GM06990 (cell line): ENCODE measurements at places on chromosomes 2 and 18.
A peak's percentile ranks its signal among the peaks of the same experiment; 100 is the strongest.

GRCh38 chr2:46047290-46047689, 249.9 kb upstream of the EPAS1 start:
- no peak for DNase-seq

DNA sequence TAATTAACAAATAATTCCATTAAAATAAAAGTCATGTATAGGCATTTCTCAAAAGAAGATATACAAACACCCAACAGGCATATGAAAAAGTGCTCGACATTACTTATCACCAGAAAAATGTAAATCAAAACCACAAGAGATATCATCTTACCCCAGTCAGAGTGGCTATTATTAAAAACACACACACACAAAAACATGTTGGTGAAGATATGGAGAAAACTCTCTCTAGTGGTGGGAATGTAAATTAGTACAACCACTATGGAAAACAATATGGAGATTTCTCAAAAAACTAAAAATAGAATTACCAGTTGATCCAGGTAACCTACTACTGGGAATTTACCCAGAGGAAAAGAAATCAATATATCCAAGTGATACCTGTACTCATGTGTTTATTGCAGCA, 966.3 kb upstream of the POU3F3 start:
- DNase-seq = no peak

DNA sequence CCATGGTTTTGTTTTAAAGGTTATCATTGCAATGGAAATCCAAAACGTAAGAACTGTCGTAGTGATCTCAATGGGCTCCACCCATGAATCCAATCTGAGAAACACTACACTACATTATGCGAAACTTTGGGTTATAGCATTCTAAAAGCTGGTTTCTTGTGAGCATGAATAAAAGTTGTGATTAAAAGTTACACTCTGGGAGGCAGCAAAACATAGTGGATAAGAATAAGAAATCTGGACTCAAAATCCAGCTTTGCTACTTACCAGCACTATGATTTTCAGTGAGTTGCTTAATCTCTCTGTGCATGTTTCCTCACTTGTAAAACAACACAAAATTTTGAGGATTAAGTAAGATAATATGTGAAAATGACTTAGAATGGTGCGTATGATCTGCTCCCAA, 25.7 kb upstream of the THOC1 start:
- DNase-seq = no peak

GRCh38 chr2:44242904-44243303, 32.4 kb upstream of the SLC3A1 start:
- no peak for DNase-seq

GRCh38 chr2:160380611-160381010, 113.0 kb downstream of the RBMS1 start:
- no peak for DNase-seq

- DNase-seq = no peak
Observed at GRCh38 chr2:195863564-195863963, 205.1 kb downstream of the DNAH7 start.

- no peak for DNase-seq
Observed at GRCh38 chr2:111710613-111711012, 173.4 kb downstream of the ANAPC1 start.

GRCh38 chr2:232335859-232336215, 42.7 kb upstream of the ALPP start:
- DNase-seq = no peak

- no peak for DNase-seq
Observed at GRCh38 chr2:23691106-23691470, 235.8 kb downstream of the ATAD2B start.

DNA sequence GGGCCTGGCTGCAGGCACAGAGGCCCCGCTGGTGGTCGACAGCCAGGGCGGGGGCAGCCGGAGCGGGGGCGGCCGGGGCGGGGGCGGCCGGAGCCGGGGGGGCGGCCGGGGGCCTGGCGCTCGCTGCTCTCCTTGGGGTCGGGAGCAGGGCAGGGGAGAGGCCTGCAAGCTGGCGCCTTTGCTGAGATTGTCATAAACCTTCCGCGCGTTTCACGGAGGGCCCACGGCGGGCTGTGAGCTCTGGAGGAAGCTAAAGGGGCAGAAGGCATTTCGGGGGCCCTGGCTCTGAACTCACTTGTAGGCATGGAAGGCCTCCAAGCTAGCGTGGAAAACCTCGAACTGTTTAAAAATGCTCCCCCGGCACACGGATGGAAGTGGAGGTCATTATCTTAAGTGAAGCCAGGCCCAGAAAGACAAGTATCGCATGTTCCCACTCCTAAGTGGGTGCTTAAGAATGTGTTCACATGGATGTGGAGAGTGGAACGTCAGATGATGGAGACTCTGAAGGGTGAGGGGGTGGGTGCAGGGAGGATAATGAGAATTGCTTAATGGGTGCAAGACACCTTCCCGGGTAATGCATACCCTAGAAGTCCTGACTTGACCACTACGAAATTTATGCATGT, 629 bp downstream of the PRELID3A start:
- no peak for DNase-seq

DNA sequence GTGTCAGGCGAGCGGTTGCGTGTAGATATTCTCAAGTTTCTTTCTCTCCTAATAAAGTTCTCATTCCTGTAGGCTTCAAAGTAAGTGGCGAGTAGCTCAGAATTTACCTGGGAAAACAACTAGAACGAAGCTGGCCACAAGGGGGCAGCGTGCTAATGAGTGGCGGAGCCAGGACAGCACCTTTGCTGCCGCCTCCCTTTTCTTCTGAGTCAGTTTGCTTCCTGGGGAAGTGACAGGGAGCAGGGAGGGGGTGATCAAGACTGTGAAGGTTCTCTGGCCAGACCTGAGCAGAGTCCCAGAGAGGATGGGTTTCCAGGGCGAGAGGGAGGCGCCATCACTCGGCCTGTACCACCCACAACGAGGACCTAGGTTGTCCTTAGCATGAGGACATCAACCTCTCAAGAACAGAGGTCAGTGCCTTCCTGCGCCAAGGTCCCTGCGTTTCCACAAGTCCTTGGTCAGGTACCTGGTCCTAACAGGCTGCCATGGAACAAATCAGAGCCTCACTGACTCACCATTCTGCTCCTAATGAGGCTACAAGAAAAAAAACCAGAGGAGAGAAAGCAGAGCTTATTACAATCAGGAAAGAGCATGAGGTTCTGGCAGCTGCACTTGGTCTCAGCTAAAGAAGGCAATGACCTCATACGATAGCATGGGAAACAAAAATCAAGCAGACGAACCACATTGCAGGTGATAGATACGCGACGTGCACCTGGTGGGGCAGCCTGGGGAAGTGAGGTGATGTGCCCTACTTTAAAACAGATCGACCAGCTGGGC, 98.7 kb downstream of the PLB1 start:
- DNase-seq = peak; percentile 56

DNA sequence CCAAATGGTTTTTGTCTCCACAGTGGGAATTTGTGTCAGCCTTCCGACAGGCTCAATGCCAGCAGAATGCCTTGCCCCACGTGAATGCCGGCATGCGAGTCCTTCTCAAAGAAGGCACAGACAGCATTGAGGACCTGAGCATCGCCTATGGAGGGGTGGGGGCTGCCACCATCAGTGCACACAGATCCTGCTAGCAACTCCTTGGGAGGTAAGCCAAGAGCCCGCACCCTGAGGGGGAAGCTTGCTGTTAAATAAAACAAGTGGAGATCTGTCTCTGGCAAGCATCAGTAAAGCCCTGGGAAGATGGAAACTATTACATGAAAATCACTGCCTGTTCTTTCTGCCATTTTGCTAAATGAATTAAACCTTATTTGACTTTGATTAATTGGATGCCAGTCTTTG, 67.5 kb upstream of the BZW1 start:
- DNase-seq = no peak

DNA sequence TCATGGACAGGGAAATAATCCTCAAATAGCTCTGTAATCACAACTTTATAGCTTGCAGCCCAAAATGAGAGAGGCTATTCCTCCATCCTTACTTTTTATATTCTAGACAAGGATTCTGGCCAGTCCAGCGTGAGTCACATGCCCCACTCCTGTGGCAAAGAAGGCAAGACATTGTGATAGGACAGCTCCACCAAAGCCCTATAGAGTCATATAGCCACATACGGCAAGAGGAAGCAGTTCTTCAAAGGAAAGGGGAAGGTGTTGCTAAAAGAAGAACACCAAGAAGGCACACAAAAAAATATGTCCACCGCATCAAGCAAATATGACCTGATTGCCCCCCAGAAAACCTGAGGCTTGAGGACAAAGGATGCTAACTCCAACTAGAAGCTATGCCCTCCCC, 3.4 kb upstream of the GFPT1 start:
- DNase-seq = no peak

- DNase-seq = no peak
Observed at GRCh38 chr2:12313445-12314126, 403.1 kb upstream of the TRIB2 start.

GRCh38 chr18:79387615-79388014, 8.1 kb upstream of the NFATC1 start:
- DNase-seq = no peak

GRCh38 chr2:128914320-128914719, 595.7 kb upstream of the HS6ST1 start:
- DNase-seq = no peak

GRCh38 chr2:20643060-20643459, 7.8 kb downstream of the HS1BP3 start:
- DNase-seq = no peak

DNA sequence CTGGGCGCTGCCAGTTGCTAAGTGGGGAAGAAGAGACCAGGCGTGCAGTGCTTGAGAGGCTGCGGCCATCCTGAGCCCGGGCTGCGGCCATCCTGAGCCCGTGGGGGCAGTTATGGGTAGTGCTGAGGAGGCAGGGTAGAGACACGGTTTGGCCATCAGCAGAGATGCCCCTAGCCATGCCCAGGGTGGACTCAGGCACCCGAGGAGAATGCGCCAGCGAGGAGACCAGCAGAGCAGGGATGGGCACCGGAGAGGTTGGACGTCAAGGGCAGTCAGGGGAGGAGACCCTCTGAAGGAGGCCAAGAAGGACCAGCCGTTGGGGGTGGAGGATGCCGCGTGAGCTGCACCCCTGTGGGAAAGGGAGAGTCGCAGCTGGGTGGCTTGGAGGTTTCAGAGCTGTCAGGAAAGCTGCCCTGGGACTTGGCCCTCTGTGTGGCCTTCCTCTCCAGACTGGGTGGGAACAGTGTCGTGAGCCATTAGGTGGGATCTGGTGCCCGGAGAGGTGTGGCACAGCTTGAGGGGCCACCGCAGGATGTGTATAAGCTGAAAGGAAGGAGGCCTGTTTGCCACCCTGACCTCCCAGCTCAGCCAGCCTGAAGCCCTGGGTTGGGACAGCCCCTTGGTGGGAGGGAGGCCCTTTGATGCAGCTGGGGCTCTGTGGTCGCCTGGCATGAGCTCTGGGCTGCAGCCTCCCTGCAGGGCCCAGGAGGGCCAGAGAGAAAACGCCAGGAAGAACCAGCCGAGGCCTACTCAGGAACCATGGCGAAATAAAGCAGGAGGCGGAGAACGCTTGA, 56.0 kb downstream of the SH3BP4 start:
- DNase-seq = no peak

DNA sequence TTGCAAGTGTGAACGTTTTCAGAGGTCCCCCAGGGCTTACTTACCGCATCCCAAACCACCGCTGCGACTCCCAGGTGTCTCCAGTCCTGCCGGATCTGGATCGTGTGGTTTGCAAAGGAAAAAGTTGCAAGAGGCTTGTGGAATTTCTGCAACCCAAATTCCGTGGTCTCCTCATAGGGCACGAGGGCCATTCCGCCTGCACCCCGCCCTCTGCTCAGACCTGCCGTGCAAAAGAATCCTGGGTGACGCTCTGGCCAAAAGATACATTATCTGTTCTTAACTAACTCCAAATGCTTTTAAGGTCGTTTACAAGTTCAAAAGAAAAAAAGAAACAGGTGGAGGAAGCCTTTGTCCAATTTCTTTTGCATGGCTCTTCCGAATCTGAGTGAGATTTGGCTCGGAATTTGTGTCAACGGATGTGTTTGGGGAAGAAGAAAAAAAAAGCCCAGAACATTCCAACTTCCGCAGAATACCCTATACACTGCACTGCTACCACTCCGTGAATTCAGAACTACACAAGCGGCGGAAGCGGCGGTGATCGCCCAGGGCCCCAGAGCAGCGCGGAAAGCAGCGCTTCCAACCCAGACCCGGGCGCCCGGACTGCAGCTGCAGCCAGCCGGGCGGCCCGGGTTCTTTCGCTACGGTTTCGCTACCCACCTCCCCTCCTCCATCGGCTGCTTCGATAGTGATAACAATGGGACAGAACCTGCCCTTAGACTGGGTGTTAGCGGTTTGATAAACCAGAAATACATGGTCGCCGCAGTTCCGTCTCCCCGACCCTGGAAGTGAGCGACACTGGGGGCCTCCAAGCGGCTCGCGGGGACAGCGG, 795 bp downstream of the METTL21A start:
- DNase-seq = peak; percentile 84

- DNase-seq = no peak
Observed at GRCh38 chr18:22257022-22257543, 87.7 kb downstream of the GATA6 start.

DNA sequence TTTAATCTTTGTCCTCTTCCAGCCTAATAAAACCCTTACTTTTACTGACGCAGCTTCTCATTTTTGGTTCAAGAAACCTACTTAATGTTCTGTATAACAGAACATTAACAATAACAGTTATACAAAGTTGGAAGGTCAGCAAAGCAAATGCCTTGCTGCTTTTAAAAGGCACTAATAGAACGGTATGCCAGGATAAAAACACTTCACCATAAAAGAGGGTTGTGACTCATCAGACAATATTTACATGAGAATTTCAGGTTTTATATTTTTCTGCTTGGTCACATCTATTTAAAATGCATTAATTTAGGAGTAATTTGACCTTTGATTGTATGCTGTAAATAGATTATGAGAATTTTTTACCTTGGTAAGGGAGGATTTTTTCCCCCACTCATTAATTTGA, 3.0 kb downstream of the KLHL41 start:
- no peak for DNase-seq

DNA sequence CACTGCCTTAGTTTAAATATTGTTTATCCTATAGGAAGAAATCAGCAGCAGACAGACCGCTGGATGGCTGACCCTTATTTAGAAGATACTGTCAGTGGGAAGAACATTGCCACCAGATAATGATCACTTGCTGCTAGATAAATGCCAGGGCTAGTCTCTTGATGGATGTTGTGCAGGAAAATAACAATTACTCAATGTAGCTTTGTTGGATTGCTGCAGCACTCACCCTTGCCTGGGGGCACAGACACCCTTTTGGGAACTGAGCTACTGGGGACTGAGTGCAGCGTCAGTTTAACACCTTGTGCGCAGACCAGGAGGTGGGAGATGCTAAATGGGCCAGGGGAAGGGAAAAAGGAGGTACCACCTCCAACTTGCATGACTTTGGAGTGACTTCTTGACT, 64.2 kb upstream of the CAPN13 start:
- no peak for DNase-seq

DNA sequence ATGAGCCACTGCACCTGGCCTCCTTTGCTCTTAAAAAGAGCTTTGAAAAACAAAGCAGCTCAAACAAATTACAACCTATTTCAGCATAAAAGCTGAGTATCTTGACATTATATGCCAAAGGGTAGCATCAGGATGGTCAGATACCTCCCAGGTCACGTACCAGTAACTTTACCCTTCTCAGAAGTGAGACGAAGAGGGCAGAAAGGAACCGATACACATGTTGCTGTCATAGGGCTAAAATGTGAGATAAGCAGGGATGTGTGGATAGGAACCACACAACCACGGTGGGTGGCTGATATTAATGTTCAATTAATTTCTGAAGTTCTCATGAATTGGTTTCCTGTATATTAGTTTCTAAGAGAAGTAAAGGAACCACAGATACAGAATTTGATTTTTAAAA, 12.6 kb upstream of the RNU2-63P start:
- DNase-seq = no peak

GRCh38 chr2:215452725-215453124, 16.9 kb upstream of the FN1 start:
- no peak for DNase-seq

GRCh38 chr18:49515516-49515915, 28.5 kb upstream of the C18orf32 start:
- no peak for DNase-seq

- DNase-seq = no peak
Observed at GRCh38 chr2:161662373-161662772, 38.2 kb downstream of the SLC4A10 start.
